Stimulated activated CD4-positive, alpha-beta T cell treated with anti-CD3 and anti-CD28 coated beads, Interleukin-15, amount 100 ng/mL, for 24 hours (primary cell): ENCODE measurements at places on chromosomes 1 and 21.

GRCh38 chr1:161044908-161045735 is 655 bp downstream of the USF1 start:
- DNase-seq, result peak; percentile 72

GRCh38 chr1:52474807-52475206 is 70.4 kb downstream of the PRPF38A start:
- DNase-seq, result no peak

DNA sequence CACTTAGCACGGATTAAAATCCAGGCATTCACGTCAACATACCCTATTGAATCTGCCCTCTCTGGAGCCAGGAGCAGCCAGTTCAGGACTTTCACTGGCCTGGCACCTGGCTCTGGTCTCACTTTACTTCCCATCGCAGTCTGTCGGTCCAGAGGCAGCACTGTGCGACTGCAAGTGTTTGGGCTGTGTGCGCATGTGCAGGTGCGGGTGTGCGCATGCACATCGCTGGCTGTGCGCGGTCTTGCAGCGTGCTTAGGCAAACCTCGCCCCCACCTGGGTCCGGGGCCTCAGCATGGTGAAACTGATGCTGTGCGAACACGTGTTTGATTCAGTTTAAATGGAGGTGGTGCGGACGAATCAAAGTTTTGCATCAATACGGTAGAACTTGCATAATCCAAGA is 38.0 kb downstream of the ATF3 start:
- no peak for DNase-seq

GRCh38 chr21:28298251-28298672 is 694.4 kb downstream of the LTN1 start:
- DNase-seq, result no peak

DNA sequence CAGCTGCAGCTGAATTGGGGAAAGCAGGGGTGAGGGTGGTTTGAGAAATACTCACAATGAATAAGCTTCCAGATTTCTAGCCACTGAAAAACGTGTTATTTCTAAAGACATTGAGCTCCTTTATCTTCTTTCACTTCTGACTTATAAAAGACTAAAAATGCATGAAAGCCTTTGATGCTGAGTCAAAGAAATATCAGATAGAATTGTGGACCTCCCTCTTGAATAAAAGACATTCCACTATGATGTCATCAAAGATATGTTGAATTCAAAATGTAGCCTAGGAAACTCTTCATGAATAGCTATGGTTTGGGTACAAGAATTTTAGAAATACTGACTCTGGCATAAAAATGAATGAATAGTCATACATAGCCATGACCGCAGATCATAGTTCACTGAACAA is 44.7 kb upstream of the COL24A1 start:
- no peak for DNase-seq

- DNase-seq, result no peak
Measured at GRCh38 chr1:153362187-153362775, 4.6 kb downstream of the S100A9 start.

DNA sequence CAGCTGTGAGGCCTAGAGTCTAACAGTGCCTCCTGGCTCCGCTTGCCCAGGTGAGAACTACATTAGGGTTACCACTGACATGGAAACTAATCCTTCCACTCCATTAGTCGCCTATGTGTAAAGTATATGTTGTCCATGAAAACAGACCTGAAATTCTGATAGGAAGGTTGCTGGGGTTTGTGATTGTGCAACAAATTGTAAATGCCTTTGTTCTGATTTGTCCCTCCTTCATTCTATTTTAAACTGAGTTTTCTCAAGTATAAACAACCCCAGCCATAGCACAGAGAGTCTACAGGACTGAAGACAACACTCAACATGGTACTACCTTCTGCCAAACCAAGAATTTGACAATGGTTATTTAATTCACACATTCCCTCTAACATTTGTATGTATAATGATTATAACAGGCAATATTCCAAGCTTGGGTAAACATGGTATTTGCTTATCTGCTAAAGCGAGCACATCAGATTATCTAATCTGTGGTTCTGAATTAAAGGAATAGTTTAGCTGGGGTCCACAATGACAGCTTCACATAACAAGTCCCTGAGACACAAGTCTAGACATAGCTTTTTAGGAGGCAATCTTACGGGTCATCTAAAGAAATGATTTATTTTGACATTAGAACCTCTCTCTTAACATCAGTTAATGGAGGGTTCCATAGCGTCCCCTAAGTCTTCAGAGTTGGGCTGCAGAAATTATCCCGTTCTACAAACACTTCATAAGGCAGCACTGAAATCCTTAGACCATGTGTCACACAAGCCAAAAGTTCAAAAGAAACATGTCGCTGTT is 633.0 kb downstream of the SMYD3 start:
- no peak for DNase-seq

- DNase-seq, result no peak
Measured at GRCh38 chr1:205214756-205215155, 3.3 kb upstream of the DSTYK start.
